ENCODE measurements at places on chromosomes 6 and 20. TPM values are rescaled to one million over a fixed set of nuclear protein-coding genes. Genes with fewer than 3 reads are reported as not detected.

- peaks cover 8% of the 10 kb centered on the region for H3K36me3 ChIP-seq
- no peak overlapping the region for H3K27ac ChIP-seq
- no peak overlapping the region for H3K4me3 ChIP-seq
- no peak for DNase-seq
Observed at GRCh38 chr6:13417954-13418353, 69.4 kb downstream of the GFOD1 start.

DNA sequence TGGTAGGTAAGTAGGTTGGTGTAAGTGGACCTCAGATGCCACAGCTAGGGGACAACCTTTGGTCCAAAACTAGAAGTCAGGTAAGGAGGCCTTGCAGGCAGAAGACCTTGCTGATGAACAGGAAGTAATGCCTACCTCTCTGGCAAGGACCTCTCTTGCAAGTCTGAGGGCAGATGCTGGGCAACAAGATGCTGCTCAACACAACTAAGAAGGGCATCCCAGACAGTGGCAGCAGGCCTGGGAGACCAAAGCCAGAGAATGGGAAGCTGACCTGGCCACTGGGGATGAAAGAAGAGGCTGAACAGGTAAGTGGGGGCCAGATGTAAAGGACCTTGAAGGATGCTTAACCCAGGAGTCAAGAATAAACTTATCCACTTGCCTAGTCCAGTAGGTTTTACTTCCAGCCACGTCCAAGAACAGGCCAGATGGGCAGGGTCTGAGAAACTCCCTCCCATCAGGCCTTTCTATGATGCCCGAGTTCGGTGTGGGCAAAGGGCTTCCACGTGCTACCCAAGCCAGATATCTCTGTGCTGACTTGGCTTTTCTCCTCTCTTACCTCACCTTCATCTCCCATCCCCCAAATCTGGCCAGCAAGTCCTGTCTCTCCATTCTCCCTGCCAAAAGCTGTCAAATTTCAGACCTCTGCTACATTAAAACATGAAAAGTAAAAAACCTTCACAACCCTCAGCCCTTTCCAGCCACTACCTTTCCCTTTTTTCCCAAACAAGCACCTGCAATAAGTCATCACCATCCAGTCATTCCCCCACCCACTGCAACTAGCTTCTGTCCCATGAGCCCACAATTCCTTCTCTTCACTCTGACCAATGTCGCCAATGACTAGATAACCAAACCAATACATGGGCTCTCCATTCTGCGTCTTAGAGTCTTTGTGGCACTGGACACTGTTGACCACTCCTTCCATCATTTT lies 11.5 kb upstream of the PLCG1 start:
- no peak overlapping the region for H3K27ac ChIP-seq
- H3K4me3 ChIP-seq: no peak overlapping the region
- no peaks in the 10 kb centered on the region for H3K27me3 ChIP-seq

Gene RCAN2
- total RNA-seq: 0.44 TPM

Gene TRIM31
- not detected for total RNA-seq

Gene CTCFL
- not detected for total RNA-seq

Gene MEP1A
- total RNA-seq: not detected

Gene PRDM13
- not detected for total RNA-seq

DNA sequence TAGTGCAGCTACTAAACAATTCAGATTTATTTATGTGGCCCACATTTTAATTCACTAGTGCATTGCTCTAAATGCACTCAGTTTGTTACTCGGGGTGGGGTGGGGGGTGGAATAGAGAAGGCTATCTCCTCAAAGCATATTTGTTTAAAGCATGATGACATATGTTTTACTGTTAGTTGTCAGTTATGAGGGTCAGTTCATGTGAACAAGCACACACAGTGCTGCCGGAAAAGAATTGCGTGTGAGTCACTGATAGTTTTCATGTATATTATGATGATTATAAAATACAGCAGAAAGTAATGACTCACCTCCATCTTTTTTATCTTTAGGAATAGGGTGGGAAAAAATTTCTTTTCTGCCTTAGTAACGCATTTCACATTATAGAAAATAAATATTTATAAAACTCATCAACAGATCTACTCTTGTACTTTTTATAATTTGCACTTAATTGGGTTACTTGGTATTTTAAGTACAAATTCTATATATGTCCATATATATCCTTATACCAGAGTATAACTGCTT lies 42.2 kb upstream of the STXBP5 start:
- H3K4me1 ChIP-seq: no peaks in the 10 kb centered on the region
- no peak for DNase-seq
- no peak overlapping the region for H3K4me3 ChIP-seq
- H3K27ac ChIP-seq: no peak overlapping the region

- no peak overlapping the region for H3K27ac ChIP-seq
- no peaks in the 10 kb centered on the region for H3K36me3 ChIP-seq
Observed at GRCh38 chr20:15564981-15565380, 1008.3 kb downstream of the KIF16B start.

DNA sequence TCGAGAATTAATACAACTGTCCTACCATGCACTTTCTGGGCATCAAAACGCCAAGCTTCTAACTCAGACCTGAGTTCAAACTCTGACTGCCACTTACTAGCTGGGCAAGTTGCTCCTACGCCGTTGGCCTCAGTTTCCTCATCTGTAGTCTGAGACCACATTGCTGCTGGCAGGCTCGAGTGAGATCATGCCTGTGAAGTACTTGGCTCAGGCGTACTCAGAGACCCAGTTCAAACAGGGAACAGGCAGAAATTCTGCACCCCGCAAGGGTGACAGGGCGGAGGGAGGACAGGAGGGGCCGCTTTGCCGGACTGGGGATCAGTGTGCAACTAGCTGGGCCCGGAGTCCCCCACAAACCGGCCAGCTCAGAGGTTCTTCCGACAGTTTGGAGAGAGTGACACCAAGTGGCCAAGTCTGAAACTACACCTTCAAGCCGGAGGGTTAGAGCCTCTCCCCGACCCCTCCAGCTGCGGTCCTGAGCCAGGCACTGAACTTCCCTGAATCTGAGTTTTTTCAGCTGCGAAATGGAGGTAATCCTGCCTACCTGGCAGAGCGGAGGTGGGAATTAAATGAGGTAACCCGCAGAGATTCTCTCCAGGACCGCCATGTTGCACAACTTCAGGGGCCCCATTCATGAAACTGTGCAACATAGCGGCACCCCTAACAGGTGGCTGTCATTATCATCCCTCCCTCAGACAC lies 46.0 kb upstream of the PTPN1 start:
- H3K4me1 ChIP-seq: peaks cover 17% of the 10 kb centered on the region
- peaks cover 2% of the 10 kb centered on the region for H3K27me3 ChIP-seq
- peaks cover 2% of the 10 kb centered on the region for H3K36me3 ChIP-seq
- H3K4me3 ChIP-seq: no peak overlapping the region

Gene DPPA5
- total RNA-seq: not detected

Gene DCDC2
- not detected for total RNA-seq

DNA sequence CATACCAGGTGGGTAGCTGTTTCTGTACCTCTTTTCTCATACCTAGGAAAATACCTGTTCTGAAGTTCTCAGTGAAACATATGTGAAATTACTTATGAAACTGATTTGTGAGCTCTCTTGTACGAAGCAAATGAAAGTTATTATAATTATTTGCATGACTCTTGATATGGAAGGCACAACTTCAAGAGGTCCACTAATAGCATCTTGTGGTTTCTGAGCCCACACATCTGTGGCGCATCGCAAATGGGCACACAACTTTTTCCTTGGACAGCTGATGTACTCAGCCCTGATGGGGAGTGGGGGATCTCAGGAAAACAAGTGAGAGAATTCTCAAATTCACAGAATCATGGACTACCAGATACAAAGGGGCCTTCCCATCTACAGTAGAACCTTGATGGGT lies 432.3 kb downstream of the CD83 start:
- no peaks in the 10 kb centered on the region for H3K36me3 ChIP-seq
- H3K4me3 ChIP-seq: no peak overlapping the region
- H3K27ac ChIP-seq: no peak overlapping the region
- DNase-seq: no peak
- no peaks in the 10 kb centered on the region for H3K4me1 ChIP-seq

- H3K4me3 ChIP-seq: no peak overlapping the region
- DNase-seq: no peak
- H3K36me3 ChIP-seq: no peaks in the 10 kb centered on the region
- no peaks in the 10 kb centered on the region for H3K4me1 ChIP-seq
- H3K27ac ChIP-seq: no peak overlapping the region
- H3K27me3 ChIP-seq: peaks cover 11% of the 10 kb centered on the region
Observed at GRCh38 chr6:134016558-134016814, 35.9 kb downstream of the SLC2A12 start.

- DNase-seq: no peak
- H3K4me3 ChIP-seq: no peak overlapping the region
- no peak overlapping the region for H3K27ac ChIP-seq
Observed at GRCh38 chr6:114342086-114342825, 567 bp downstream of the HS3ST5 start.

GRCh38 chr6:11110921-11111768 lies at the start of gene ERVFRD-1:
ERVFRD-1 (minus strand) TSS chr6:11111725; CDS start chr6:11105310, 6,415 bp downstream.
- DNase-seq: no peak
- no peaks in the 10 kb centered on the region for H3K36me3 ChIP-seq
- no peak within 1 kb of the TSS for H3K27ac ChIP-seq
- peak within 1 kb of the TSS; percentile 38 for H3K4me3 ChIP-seq
- H3K27me3 ChIP-seq: no peaks in the 10 kb centered on the region

GRCh38 chr20:49706630-49707091 lies 7.0 kb downstream of the B4GALT5 start:
- H3K4me1 ChIP-seq: peaks cover 57% of the 10 kb centered on the region
- no peak for DNase-seq
- peaks cover 5% of the 10 kb centered on the region for H3K36me3 ChIP-seq
- no peak overlapping the region for H3K4me3 ChIP-seq
- no peak overlapping the region for H3K27ac ChIP-seq
- H3K27me3 ChIP-seq: no peaks in the 10 kb centered on the region

Gene MCM9
- total RNA-seq: 24.4 TPM

Gene KHDC1L
- not detected for total RNA-seq
